ENCODE measurements at places on chromosomes 2 and 18.

DNA sequence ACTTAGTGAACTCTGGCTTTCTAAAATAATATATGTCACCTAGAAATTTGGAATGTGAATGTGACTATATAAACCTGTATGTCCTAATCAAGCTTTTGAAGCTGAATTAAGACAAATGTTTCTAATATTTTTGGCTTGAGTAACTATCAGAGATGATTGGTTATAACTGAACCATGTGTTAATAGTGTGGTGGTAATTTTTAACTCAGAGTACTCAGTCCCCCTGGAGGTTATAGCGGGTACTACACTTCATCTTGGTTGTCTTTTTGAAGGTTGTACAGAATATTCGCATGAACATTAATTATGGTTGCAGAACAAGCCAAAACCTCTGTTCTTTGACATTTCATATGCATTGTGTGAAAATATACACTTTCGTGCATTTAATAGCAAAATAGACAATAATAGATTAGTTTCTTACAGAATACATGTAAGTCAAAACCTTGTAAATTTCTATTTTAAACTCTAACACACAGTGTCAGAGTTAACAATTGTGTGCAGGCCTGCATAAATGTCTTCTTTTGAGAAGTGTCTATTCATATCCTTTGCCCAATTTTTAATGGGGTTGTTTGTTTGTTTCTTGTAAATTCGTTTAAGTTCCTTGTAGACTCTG lies 86.0 kb downstream of the OSBPL6 start:
- DNase-seq = no peak

- DNase-seq = no peak
Measured at GRCh38 chr18:48860269-48861180, 90.2 kb downstream of the SMAD7 start.

DNA sequence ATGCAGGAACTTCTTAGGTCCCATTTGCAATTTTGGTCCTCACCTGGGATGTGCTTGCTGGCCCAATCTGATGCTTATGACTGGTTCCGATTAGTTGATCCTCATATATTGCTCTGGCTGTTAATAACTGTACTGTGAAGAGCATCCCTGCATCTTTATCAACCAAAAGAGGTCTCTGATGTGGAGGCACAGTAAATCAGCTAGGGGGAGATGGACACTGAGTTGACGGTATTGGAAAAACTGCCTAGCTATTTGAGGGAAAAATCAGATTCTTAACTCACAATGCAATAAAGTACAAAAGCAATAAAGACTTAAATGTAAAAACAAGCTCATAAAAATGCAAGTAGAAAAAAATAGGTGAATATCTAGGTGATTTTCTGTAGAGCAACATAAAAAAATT lies 188.0 kb upstream of the TCF4 start:
- no peak for DNase-seq

- DNase-seq = no peak
Measured at GRCh38 chr2:178328037-178328436, 122.9 kb downstream of the PRKRA start.

- DNase-seq = no peak
Measured at GRCh38 chr18:10205151-10205550, 249.3 kb upstream of the APCDD1 start.

DNA sequence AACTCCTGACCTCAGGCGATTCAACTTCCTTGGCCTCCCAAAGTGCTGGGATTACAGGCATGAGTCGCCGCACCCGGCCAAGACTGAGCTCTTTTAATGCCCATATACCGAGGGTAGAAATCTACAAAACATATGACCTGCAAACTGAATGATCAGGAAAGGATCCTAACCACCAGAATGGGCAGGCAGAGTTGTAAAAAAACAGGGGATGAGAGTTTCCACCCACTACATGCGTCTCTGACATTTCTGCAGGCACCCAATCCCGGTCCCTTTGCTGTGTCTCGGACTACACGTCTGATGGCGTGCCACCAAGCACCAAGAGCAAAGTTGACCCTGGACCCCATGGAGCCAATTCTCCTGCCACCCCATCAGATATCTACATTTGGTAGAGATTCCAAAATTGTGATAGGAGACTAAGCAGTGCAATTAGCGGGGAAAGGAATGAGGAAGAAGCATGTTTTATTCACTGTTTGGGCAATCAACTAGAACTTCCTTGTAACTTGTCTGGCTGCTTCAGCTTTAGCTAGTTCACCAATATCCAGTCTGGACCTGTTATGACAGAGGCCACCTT lies 74.1 kb downstream of the ATP8B1 start:
- DNase-seq = no peak

DNA sequence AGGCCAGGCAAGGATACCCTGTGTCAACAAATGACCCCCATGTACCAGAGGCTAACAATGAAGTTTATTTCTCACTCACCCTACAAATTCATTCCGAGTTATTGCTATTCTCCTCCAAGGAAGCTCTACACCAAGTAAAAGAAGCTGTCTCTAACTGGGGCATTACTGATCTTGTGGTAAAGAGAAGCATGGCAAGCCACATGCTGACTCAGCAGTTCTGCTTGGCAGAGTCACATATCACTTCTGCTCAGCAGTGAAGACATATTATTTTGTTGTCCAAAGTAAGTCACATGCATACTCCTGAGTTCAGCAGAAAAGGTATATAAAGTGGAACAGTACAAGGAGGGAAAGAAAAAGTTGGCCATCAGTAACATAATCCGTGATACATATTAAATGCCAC lies 315.8 kb downstream of the GULP1 start:
- DNase-seq = no peak

DNA sequence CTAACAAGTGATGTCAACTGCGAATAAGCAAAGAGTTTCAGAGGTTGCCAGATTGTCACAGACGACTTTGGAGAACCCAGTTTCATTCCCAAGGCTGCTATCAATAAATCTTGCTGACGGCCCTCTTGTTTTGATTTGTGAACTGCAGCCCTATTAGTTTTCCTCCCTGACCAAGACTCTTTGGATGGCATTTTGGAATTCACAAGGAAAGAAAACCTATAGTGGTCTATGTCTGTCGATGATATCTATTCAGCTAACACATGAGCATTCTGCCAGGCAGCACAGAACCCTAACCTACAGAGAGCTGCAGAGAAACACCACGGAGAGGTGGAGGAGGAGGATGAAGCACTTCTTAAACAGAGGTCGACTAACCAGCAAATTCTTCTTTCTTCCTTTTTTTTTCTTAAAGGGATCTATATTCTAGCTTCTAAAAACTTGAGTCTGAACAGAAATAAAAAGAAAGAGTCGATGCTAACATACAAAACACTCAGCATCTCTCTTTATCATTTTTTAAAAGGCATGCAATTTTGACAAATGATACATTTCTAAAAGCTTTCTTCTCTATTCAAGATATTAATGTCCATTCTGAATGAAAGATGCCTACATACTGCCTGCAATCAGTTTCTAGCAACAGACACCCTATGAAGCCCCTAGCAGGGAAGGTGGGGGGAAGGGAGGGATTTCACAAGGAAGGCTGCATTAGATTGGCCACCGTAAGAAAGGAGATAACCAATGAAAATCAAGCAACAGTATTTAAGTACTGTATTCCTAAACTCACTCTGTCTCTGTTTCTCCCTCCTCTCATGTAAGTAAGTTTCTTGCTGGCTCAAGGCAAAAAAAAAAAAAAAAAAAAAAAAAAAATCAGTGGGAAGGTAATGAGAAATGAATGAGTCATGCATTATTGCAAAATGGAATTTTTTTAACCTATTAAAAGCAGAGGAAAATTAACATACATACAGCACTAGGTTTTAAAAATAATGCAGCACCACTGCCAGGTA lies 83.0 kb upstream of the CHRNA1 start:
- no peak for DNase-seq

DNA sequence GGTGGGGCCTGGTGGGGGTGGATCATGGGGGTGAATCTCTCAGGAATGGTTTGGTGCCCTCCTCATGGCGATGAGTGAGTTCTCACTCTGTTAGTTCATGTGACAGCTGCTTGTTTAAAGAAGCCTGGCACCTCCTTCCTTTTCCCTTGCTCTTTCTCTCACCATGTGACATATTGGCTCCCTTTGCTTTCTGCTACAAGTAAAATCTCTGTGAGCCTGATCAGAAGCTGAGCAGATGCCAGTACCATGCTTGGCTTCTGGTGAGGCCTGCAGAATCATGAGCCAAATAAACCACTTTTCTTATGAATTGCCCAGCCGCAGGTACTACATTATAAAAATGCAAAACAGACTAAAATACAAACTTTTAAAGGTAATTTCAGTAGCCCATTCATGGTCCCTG lies 73.4 kb upstream of the TEX51 start:
- DNase-seq = no peak

DNA sequence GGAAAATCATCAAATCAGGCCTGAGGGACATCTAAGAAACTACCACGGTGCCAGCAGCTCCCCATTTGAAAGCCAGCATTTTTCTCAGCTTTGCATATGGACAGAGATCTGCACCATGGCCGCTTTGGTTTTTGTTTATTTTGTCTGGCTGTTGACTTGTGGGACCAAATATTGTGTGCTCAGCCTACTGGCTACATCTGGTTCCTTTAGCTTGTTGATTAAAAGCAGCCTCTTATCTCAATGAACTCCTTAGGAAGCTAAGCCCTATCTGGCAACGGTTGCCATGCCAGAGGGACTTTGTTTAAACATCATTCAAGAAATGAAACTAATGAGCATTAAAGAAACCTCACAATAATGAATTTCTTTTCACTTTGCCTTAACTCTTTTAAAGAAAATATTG lies 32.4 kb upstream of the CCDC150 start:
- DNase-seq = no peak

- DNase-seq = no peak
Measured at GRCh38 chr18:48022531-48023329, 92.3 kb upstream of the SMAD2 start.

GRCh38 chr18:77750006-77750405 lies 500.4 kb downstream of the GALR1 start:
- DNase-seq = no peak

DNA sequence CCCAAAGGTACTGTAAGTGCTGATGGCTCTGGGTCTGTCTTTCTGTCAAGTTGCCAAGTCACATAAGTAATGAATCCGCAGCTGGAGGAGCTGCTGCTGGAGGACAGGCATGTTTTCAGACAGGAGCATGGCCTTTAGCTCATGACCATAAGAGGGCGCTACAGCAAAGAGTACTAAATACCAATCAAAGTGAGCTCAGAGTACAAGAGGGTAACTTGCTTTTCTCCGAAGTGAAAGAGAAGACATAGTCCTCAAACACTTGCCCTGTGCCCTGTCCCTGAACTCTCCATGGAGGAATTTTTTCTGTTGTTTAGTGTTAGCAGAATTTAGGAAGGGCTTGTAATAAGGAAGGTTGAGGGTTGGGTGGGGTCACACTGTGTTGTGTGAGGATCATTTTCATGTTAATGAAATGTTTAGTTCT lies 58.0 kb upstream of the EML6 start:
- no peak for DNase-seq

GRCh38 chr18:3540805-3541548 lies 91.0 kb downstream of the TGIF1 start:
- no peak for DNase-seq

GRCh38 chr2:113977060-113977659 lies 87.3 kb downstream of the ACTR3 start:
- DNase-seq = no peak

DNA sequence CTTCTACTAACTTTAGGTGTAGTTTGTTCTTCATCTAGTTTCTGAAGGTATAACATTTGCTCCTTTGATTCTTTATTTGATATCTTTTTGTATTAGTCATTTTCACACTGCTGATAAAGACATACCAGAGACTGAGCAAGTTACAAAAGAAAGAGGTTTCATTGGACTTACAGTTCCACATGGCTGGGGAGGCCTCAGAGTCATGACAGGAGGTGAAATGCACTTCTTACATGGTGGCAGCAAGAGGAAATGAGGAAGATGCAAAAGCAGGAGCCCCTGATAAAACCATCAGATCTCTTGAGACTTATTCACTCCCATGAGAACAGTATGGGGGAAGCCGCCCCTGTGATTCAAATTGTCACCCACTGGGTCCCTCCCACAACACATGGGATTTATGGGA lies 544.4 kb upstream of the DSEL start:
- DNase-seq = no peak

DNA sequence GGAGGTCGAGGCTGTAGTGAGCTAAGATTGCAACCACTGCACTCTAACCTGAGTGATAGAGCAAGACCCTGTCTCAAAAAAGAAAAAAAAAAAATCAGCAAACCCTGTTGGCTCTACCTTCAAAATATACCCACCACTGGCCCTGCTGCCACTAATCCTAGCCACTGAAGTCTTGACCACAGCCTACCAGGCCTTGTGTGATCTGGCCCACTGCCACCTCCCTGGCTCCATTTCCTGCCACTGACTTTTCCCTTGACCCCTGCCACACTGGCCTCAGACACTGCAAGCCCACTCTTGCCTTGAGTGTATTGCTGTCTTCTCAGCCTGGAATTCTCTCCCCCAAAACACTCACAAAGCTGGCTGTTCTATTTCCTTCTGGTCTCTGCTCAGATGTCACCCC lies 33.7 kb downstream of the SH2D6 start:
- DNase-seq = no peak

GRCh38 chr2:201257381-201257955 lies 2.9 kb upstream of the CASP8 start:
- no peak for DNase-seq

DNA sequence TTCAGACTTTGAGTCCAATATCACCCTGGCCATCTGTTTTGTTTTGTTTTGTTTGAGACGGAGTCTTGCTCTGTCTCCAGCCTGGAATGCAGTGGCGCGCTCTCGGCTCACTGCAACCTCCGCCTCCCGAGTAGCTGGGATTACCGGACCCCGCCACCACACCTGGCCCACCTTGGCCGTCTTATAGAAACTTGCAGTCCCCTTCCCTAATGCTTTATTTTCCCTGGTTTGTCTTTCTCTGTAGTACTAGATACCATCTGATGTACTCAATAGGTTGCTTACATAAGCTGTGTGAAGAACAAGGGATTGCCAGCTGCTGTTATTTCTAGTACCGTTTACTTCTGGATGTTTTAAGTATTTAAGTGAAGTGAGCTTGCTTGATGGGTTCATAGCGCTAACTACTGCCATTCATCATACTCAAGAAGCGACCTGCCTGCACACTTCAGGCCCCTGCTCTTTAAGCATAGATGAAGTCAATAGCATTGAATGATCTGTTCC lies 1.2 kb downstream of the RPL31 start:
- DNase-seq = no peak

- no peak for DNase-seq
Measured at GRCh38 chr18:2480536-2480935, 90.8 kb downstream of the METTL4 start.

DNA sequence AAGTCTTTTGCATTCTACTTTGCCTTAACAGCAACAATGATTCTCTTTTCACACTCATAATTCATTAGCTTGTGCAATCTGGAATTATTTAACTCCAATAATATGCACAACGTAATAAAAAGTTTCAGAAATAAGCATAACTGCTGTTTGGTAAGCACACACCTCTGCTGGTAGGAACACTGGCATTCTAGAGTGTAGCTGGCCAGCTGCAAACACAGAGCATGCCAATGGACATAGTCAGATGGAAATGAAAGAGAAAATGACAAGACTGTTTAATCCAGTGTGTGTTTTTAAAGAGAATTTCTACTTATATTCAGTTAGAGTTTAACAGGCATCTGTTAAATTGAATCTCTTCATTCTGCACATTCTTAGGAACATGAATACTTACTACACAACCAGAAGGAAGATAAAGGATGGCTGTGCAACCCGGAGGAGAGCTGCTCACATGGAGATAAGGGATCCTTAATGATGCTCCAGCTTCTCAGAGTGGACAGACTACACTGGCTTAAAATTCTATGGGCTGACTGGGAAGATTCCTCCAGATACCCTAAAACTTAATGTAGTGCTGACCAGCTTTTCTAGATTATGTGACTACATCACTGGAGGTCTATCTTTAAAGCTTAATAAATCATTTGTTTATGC lies 94.6 kb upstream of the CHAC2 start:
- DNase-seq = no peak

- DNase-seq = no peak
Measured at GRCh38 chr18:27057519-27058234, 127.4 kb downstream of the CHST9 start.

All from sciatic nerve (tissue), 2 donors.